Fibroblast of skin of back (primary cell): ENCODE measurements at places on chromosomes 16 and 17.

- DNase-seq: no peak
These were observed 41.0 kb downstream of the IGF2BP1 start for GRCh38 chr17:49038138-49038537.

- no peak for DNase-seq
These were observed 2.9 kb upstream of the KATNB1 start for GRCh38 chr16:57732714-57733113.

DNA sequence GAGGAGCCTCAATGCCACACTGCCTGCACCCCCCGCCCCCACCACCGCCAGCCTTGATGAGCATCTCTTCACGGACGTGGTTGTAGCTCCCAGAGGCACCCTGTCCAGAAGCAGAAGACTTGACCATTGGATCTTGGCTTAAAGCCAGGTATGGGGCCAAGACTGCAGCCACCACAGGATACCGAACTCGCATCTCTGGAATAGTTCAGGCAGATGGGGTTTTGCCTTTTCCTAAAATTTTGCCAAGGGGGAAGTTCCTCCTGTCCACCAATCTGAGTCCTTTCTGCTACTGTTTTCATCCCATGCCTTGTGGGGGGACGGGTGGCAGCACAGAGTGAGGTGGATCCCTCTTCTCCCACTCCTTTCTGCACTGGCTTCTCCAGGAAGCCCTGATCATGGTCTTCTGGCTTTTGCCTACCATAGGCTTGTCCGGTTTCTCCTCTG lies 939 bp downstream of the CORO6 start:
- DNase-seq: peak; percentile 13

- DNase-seq: no peak
These were observed 1173.5 kb upstream of the GOT2 start for GRCh38 chr16:59907611-59908010.

GRCh38 chr17:79951361-79952264 lies 84.1 kb downstream of the TBC1D16 start:
- DNase-seq: peak; percentile 95

- no peak for DNase-seq
These were observed 36.8 kb downstream of the TNRC6C start for GRCh38 chr17:77995146-77995852.

DNA sequence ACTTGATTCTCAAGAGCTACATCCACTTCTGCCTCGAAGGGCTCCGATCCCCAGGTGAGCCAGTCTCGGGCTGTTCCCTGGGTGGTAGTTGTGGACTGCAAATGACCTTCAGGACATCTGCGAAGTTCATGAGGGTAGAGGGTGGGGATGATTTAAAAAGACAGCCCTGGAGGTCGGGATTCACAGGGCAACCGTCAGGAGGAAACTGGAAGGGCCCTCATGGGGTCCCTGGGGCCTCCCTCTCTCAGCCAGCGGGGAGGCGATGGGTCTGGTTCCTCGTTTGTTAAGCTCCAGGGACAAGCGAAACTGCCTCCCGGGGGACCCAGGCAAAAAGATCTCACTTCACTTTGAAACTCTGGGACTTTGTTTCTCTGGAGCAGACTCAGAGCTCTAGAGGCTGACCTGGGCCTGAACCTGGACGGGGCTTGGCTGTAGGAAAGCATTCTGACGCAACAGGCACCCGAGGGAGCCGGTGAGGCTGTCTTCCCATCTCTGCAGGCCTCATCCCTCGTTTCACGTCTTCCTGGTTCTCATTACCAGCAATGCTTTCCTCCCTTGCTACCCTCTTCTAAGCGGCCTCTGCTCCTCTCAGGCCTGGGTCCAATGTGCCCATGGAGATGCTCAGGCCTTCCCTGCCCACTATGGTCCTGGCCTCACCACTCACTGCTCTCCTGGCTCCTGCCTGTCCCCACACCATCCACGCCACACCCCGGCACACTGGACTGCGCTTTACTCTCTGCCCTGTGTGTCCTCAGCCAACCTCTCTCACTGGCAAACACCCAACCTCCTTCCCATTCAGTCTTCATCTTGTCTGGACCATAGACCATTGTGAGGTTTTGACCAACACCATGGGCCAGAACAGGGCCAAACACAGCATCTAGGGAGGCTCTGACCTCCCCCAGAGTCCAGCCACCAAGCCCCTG lies 214.2 kb upstream of the TNRC6C start:
- no peak for DNase-seq

DNA sequence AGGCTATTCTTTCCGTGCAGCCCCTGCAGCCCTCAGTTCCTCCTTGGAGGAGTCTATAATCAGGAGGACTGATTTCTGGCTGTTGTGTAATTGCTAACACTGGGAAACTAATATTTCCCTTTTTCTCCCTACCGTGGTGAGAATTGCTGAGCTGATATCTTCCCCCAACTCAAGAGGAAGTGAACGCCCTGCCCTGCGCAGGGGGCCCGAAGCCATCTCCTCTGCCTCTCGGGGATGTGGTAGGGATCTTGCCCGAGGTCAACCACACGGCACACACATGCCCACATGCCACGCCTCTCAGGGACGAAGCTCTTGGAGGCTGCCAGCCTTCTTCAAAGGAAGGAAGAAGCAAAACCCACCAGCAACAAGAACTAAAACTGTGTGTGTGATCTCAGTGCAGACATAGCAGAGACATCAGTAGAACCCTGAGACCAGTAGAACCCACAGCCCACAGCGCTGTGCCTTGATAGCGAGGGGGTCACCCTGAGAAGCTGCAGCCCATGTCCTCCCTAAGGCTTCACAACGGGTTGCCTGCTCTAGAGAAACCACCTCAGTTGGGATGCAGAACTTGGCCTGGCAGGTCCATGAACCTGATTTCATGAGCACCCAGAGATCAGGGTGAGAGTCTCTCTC lies 8.9 kb upstream of the ULK2 start:
- DNase-seq: no peak

- DNase-seq: no peak
These were observed 31.6 kb downstream of the ARHGAP17 start for GRCh38 chr16:24983561-24983960.

- DNase-seq: peak; percentile 26
These were observed 68.9 kb upstream of the METRNL start for GRCh38 chr17:83010206-83011200.

- DNase-seq: peak; percentile 87
These were observed 346.9 kb downstream of the FOXL1 start for GRCh38 chr16:86925067-86925791.

DNA sequence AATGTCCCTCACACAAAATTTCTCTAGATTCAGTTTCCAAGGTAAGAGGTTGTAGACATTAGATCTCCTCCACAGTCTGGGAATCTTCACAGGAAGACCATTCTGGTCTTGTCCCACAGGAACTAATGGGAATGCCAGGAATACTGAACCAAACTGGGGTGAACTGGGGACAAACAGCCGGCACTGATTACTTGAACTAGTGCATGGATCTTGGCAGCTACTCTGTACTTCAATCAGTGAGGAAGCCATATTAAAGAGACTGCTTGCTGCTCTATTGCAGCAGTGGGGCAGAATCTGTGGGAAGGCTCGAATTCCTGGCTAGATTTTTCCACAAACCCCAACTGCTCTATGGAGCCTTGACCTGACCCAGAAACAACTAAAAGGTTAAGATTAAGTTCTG lies 268.9 kb upstream of the AXIN2 start:
- no peak for DNase-seq

DNA sequence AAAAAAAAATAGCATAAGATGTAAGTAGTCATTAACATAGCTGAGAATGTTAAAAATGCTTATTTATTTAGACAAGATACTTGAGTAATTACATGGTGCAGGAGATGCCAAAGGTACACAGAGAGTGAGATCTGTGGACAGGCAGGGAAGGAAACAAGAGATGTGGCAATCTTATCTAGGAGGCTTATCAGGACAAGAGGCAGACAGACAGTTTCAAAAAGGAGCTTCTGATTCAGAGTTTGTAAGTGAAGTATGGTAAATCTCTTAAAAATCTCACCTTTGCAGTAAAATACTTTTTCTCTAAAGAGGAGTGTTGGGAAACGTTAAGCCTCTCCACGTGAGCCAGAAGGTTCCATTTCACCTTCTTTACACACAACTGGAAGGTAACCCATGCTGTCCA lies 19.9 kb upstream of the GHDC start:
- DNase-seq: no peak

DNA sequence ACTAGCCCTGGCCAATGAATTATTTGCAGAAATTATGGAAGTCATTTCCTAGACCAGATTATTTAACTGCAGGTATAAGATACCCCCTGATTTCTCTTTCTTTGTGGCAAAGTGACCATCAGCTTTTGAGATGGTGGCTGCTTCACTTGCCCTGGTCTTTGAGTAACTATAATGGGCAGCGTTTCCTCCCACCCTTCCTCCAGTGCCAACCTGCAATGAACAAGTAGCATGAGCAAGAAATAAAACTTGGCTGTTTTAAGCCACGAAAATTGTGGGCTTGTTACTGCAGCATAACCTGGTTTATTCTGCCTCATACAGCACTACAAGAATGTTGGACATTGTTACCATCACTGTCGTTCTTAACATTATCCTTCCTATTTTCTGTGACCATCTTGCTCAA lies 105.3 kb downstream of the CYLD start:
- no peak for DNase-seq

DNA sequence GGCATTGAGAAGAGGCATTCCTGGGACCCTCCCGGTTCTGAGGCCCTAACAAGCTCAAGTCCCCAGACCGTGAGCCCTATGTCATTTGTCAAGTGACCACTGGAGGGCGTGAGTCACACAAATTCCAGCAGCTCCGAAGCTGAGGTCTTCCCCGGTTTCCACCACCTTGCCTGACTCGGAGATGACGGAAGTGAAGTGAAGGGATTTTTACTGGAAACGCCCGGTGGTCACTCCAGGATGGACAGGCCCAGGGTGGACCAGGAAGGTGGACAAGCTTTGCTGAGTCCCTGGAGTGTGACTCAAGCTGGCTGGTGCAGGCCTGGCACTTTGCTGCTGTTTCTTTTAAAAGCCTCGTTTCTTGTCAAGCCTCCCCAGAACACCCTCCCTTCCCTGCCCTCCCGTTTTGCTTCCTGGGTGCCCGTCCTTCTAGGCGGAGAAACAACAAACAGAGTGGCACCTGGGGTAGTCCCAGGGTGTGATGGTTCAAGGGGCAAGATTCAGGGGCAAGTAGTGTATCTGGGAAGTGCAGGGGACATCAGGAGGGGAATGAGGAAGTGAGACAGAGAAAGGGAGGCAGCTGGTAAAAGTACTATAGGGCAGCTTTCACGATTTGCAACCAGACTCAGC lies 5.3 kb upstream of the NOS2 start:
- peak; percentile 82 for DNase-seq

GRCh38 chr17:20302246-20302917 lies 165.0 kb downstream of the LGALS9B start:
- DNase-seq: peak; percentile 50

DNA sequence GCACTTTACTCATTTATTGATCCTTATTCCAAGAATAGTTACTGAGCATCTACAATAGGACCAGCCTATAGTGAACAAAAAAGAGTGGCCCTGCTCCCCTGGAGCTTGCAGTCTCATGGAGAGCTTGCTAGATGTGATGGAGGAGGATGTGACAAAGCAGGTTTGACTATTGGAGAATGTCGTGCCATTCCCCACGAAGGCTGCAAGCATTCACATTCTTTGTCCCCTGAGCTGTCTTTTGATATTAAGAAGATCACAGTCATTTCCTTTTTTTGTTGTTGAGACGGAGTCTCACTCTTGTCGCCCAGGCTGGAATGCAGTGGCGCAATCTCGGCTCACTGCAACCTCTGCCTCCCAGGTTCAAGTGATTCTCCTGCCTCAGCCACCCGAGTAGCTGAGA lies 115.0 kb upstream of the ADAMTS18 start:
- peak; percentile 90 for DNase-seq

DNA sequence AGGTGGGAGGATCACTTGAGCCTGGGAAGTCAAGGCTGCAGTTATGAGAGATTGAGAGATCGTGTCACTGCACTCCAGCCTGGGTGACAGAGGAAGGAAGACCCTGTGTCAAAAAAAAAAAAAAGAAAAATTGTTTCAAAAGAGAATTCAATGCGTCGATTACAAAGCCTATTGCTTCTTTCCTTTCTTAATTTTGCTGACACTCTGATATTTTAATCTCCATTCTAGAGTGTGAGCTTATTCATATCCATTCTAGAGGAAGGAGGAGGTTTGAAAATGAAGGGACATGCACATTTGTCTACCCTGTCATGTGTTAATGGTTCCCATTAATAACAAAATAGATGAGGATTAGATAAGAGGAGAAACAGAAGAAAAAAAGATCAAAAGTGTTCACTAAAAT lies 63.1 kb downstream of the PCTP start:
- DNase-seq: no peak

GRCh38 chr17:78504156-78504925 lies 72.9 kb downstream of the DNAH17 start:
- DNase-seq: no peak

DNA sequence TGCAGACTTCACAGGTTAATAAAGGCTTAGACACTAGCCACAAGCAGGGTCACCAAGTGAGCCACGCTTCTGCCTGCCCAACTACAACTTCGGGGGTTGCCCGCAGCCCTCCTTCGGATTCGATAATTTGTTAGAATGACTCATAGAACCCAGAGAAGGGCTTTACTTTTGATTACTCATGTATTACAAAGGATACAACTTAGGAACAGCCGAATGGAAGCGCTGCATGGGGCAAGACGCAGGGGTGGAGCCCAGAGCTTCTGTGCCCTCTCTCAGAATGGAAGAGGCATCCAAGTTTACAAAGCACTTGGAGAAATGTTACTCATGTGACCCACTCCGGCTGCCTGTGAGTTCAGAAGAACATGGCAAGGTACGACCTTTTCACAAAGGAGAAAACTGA lies 7.5 kb upstream of the CDH5 start:
- peak; percentile 29 for DNase-seq

GRCh38 chr16:84356591-84357116 lies 11.7 kb upstream of the ATP2C2 start:
- peak; percentile 8 for DNase-seq

DNA sequence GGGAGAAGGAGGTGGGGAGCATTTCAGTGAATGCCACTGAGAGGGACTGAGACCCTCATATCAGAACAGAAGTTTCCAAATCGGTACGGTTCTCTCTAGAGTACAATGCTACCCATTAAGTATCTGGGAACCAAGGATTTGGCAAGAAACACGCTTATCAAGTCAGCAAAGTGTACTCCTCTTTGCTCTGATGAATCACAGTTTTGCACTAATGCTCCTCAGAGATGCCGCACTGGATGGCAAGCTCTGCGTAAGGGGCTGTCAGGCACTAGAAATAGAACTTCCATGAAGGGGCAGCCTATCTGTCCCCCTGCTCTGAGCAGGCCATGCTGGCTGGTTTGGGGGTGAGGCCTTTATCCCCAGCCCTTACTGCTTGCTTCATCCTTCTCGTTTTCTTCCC lies 4.8 kb upstream of the ABCC12 start:
- DNase-seq: no peak

DNA sequence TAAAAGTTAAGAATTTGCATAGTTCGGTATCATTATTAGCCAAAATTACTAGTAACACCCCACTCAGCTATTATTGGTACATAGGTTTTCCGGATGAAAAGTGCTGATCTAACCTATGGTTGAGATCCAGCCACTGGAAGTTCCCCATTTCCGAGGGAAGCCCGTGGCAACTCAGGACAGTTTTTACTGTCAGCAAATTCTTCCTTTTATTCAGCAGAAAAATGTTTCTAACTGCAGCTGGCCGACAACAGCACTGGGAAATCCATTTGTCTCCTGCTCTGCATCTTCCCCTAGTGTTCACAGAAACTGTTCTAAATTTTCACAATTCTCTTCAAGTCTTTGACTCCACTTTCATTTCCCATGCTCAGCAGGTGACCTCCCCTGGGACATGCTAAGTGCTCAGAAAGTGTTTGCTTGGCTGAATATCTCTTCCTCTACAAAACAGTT lies 15.5 kb upstream of the MMD start:
- no peak for DNase-seq

GRCh38 chr16:57411362-57411976 lies 6.9 kb downstream of the CCL17 start:
- no peak for DNase-seq
